ENCODE measurements at places on chromosomes 2 and 18.

- DNase-seq = no peak
Measured at GRCh38 chr2:174477759-174478158, 9.1 kb downstream of the GPR155 start.

DNA sequence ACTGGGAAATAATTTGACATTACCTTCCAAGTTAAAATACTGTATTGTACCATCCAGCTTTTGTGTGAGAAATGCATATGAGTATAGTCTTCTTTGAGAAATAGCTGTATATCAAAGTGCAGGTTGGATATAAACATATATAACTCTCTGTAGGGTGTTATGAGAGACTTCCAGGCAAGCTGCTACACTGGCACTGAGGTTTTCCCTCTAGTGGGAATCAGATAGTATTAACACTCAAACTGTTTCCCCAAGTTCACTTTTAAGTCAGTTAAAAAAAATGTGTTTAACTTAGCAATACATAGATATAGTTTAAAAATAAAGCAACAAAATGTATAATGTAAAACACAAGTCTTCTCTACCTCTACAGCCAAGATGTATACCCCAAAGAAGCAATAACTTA is 368.4 kb upstream of the SLC8A1 start:
- no peak for DNase-seq

DNA sequence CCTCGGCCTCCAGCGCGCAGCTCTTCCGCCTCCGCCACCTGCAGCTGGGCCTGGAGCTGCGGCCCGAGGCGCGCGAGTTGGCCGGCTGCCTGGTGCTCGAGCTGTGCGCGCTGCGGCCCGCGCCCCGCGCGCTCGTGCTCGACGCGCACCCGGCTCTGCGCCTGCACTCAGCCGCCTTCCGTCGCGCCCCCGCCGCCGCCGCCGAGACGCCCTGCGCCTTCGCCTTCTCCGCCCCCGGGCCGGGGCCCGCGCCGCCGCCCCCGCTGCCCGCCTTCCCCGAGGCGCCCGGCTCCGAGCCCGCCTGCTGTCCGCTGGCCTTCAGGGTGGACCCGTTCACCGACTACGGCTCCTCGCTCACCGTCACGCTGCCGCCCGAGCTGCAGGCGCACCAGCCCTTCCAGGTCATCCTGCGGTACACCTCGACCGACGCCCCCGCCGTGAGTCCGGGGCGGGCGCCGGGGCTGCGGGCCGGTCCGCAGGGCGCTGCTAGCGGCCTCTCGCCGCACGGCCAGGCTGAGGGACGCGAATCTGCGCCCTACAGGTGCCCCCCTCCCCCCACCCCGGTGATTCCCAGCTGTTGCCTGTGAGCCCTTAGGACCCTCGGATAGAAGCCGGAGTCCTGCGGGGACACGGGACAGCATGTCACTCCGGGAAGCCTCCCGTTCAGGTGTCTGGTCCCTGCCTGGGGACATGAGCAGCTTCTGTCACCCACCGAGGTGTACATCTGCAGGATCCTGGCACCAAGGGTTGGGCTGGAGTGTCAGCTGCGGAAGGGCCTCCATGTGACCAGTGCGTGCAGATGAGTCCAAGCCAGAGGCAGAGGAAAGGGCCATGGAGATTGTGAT is 616 bp downstream of the RNPEPL1 start:
- DNase-seq = peak; percentile 84

DNA sequence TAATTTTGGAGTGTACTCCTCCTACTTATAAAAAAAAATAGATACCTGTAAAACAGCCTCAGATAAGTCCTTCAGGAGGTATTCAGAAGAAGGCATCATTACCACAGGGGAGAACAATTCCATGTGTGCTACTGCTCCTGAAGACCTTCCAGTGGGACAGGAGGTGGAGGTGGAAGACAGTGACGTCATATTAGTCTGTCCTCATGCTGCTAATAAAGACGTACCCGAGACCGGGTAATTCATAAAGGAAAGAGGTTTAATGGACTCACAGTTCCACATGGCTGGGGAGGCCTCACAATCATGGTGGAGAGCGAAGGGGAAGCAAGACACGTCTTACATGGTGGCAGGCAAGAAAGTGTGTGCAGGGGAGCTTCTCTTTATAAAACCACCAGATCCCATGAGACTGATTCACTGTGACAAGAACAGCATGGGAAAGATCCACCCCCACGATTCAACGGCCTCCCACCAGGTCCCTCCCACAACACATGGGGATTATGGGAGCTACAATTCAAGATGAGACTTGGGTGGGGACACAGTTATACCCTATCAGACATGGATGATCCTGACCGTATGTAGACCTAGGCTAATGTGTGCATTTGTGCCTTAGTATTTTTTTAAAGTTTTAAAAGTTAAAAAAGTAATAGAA is 98.4 kb downstream of the NDUFA10 start:
- peak; percentile 63 for DNase-seq

DNA sequence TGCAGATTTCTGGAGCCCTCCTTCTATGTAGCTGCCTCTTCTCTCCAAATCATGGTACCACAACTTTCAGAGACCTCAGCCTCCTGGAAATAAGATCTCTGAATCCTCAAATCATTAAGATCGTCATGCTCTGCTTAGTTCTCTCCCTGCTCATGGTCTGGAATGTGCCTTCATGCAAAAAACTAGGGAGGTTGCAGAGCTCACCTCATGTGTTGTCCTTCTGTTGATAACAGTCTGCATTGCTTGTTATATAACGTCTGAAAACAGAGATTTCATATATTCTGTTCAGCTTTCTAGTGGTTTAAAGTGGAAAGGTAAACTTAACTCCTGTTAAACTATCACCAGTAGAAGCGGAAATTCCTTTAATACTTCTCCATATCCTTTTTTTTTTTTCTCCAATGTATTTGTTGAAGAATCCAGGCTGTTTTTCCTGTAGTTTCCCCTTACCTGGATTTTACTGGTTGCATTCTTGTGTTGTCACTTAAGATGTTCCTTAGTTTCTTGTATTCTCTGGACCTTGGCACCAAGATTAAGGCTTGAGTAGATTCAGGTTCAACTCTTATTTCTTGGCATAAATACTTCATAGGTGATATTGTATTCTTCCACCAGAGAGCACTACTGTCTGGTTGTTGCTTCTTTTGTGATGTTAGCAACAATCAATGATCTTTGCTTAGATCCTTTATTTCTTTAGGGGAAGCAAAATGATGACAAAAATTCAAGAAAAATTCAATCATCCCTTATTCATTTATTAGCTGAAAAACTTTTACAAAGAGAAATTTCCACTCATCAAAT is 211.3 kb downstream of the LOXHD1 start:
- DNase-seq = no peak

DNA sequence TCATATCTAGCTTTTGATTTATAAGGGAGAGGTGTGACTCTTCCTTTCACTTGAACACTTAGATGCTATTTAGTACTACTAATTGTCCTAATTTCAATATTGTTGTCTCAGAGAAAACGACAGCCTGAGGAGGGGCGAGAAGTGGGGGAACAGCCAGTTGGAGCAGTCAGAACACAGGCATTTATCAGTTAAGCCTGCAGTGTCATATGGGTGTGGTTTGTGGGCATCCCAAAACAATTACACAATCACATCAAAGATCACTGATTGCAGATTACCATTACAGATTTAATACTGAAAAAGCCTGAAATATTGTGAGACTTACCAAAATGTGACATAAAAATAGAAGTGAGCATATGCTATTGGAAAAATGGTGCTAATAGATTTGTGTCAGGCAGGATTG is 15.8 kb downstream of the TMEM131 start:
- DNase-seq = no peak

DNA sequence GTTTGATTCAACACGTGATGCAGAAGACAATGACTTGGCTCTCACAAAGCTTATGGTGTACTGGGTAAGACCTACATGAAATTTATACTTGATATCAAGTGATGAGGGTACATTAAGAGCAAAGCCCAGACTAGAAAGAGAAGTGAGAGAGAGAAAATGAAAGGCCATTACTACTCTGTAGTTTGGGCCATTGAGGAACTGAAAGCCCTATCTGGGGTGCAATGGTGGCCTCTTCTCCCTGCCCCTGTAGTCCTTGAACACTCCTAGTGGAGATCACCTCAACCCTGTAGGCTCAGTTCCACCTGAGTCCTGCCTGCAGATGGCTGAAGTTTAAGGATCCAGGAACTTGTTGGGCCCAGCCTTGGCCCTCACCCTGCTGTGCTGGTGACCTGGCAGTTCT is 569.8 kb upstream of the MEX3C start:
- DNase-seq = no peak

GRCh38 chr2:101831351-101831865 is 133.9 kb downstream of the MAP4K4 start:
- peak; percentile 87 for DNase-seq

DNA sequence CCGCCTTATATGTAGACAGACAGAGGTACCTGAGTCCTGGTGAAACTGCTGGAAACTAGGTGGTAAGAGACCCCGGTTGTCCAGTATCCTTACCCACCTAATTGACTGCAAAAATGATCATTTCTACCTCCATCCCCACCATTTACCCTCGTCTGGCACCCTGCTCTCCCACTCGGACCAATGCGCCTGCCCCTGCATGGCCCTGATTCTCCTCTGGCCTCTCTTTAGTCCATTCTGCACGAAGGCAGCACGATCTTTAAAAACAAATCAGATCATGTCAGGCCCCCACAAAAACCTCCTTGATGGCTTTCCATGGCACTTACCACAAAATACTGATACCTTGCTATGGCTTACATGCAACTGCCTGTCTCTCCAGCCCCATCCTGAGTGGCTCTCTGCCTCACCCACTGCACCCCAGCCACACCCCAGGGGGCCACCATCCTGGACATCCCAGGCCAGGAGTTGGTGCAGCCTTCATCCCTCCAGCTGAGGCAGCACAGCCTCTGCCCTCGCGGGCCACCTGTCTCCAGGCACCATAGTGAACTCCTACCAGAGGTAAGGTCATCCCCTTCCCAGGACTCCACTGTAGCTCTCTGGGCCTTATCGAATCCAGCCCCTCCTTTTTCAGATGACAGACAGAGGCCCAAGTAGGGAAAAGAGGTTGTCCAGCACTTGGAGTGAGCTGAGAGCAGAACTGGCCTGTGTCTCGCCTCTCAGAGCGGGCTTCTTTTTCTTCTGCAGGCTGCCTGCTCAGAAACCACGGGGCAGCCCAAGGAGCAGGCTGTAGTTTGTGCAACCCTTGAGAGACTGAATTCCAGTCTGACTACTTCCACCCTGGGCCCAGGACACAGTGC is 12.3 kb upstream of the CIB4 start:
- no peak for DNase-seq

GRCh38 chr2:41160439-41160838 is 708.5 kb upstream of the SLC8A1 start:
- DNase-seq = no peak

DNA sequence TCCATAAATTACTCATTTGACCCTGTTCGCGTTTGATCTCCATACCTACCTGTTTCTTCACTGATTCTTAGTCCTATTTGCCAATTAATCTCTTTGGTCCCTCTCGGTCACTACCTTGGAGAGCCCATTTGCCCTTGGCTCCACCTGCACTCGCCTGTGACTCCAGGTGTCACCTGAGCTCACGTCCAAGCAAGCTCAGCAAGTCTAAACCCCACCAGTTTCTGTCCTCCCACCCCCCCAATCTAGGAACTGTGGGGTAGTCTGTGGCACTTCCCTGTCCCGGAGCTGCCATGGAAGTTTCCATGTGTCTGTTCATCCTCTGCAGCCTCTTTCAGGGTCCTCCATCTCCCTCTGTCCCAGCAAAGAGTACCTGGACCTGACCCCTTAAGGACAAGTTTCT is 68.1 kb upstream of the BCL2L11 start:
- peak; percentile 54 for DNase-seq

GRCh38 chr2:147549054-147549453 is 295.8 kb upstream of the ACVR2A start:
- DNase-seq = no peak

GRCh38 chr2:43085929-43086328 is 140.5 kb downstream of the ZFP36L2 start:
- no peak for DNase-seq

DNA sequence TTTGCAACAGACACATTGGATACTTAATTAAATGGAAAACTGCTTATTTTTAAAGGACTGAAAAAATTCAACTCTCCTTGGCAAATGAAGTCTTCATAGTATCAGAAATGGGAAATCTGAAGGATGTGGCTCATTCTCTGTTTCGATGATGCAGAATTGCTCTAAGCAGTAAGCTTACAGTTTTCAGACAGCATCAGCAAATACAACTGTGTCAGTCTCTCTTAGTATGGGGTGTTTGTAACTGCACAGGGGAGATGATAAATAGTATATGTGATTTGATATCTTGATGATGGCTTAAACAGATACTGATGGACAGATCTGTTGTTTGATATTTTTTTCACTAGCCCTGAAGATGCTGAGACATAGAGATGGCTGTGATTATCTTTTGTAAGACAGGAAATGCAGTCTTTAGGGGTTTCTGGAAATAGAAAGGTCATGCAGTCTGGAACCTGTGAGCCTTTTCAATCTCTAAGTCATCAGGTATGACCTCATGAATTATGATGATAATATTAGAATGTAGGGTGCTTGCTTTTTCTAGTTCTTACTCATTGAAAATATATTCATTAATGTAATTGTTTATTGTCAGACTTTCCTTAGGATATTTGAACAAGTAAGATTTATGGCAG is 84.2 kb downstream of the SLC4A10 start:
- no peak for DNase-seq

GRCh38 chr2:130190237-130190636 is 8.0 kb downstream of the TUBA3E start:
- DNase-seq = no peak

DNA sequence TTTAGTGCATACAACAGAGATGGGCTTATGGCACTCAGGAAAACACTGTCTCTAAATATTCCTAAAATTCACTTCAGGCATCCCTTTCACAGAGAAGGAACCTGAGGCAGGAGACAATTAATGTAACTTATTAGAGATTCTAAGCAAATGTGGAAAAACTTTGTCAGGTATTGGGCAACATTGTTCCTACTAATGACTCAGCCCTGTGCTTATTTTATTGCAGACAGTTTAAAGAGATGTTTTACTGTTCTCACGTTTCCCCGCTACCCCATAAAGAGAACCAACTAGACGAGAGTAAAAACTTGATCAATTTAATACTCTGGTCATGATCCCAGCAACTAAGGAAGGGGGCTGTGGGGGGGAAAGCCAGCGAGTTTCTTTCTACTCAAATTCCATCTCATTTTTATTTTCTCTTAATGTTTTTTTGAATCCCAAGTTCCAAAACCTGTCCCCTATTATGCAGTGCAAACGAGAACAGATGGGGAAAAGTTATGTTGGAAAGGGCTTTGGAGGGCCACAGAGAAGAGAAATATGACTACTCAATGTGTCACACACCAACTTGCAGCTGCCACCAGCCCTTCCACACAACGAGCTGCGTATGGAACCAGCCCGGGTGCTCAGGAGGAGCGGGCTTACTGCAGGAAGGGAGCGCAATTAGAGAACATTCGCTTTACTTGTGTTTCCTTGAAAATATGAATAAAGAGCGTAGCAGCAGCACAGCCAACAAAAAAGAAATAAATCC is 18.7 kb upstream of the ACVR1 start:
- no peak for DNase-seq

GRCh38 chr2:9826208-9826607 is 17.1 kb upstream of the TAF1B start:
- DNase-seq = no peak

DNA sequence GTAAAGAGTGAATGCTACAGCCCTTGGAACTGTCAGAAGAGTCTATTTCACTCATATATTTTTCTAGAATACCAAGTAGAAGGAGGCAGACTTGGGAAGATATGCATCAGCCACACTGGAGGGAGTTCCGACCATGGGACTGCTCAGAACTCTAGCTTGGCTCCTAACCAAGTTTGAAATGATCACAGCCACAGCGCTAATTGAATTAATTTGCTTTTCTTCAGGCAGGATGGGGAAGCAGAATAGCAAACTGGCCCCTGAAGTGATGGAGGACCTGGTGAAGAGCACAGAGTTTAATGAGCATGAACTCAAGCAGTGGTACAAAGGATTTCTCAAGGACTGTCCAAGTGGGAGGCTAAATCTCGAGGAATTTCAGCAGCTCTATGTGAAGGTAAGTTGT is 51.4 kb downstream of the VSNL1 start:
- no peak for DNase-seq

Data from osteocyte (in vitro differentiated cells).